ENCODE measurements at places on chromosomes 4 and X.

- DNase-seq = no peak
Observed at GRCh38 chr4:30854531-30854930, 134.4 kb downstream of the PCDH7 start.

DNA sequence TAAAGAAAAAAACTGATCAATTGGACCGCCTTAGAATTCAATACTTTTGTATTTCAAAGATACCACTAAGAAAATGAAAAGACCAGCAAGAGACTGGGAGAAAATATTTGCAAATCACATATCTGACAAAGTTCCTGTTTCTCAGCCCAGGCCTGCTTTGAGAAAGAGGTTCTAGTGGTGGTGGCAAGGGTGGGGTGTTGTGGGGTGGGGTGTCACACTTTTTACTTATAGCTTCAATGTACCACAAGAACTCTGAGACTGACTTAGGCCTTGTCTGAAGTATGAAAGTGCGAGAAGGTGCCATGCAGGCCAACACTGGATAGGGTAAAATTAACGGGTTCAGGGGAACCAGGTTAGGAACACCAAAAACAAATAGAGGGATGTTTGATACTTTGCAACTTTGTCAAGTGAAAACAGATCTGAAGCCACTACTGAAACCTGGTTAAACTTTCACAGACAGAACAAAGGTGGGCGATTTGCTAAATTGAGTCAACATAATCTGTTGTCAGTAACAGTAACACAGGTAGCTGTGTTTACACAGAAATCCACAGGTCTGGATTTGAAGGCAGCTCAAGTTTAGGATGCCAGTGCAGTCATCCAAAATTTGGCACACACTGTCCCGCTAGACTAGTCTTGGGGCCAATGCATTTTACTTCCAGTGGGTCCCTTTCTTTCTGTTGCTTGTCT lies 88.8 kb downstream of the DGKK start:
- DNase-seq = no peak

GRCh38 chrX:110748256-110748806 lies 47.3 kb downstream of the CHRDL1 start:
- DNase-seq = no peak

DNA sequence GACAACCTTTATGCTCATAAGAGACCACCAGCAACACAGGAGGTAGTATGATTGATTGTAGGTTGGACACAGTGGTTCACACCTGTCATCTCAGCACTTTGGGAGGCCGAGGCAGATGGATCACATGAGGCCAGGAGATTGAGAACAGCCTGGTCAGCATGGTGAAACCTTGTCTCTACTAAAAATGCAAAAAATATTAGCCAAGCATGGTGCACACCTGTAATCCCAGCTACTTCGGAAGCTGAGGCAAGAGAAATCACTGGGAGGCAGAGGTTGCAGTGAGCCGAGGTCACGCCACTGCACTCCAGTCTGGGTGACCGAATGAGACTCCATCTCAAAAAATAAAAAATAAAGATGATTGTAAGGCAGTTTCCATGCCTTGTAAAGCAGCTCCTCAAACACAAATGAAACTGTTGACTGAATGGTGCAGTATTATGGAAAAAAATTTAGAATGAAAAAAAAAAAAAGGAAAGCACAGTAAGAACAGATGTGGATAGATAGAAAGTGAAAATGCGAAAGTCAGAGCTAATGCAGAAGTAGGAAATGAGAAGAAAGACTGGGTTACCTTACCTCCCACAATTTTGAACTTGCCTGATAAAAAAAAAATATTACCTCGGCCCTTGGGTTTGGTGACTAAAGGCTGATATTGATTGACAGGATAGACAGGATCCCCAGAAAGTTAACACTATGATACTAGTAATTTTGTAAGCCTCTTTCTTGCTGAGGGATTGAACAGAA lies 249.2 kb upstream of the TRAM1L1 start:
- no peak for DNase-seq

DNA sequence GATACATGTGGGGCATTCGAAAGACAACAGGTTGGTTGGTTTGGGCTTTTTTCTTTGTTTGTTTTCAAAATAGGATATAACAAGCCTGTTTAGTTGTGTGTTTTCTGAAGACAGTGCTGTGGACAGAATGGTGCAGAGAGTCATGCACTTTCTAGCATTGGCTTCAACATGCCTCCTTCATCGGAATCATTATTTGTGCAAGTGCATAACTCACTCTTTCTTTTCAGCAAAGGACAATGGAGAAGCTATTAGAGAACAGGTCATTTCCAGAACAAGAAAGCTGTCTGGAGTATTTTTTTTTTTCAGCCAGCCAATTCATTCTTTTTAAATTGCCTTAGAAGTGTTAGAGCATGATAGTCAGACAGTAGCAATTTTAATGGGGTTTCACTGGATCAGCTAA lies 225.8 kb downstream of the STK32B start:
- no peak for DNase-seq

All from cerebellar nuclear complex (tissue), 1 donor.